Pancreas (tissue), 10 donors: ENCODE measurements at places on chromosomes 3 and 15.

DNA sequence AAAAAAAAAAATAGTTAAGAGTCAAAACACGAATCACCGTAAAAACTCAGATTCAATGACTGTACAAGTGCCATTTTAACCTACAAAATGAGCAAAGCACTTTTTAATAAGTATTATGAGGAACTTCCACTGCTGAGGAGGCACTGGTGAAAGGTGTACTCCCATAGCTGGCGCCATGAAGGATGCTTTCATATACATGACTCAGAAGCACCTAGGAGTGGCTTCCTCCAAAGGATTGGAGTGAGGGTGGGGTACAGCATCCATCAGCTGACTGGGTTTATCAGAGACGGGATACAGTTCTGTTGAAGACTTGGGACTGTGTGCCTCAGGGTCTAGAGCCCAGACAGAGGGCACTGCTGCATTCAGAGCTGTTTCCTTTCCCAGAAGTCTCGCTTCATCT is 60.9 kb upstream of the MEX3B start:
- H3K4me1 ChIP-seq, result no peaks in the 10 kb centered on the region
- no peak for DNase-seq
- H3K27ac ChIP-seq, result no peak overlapping the region

GRCh38 chr15:69315402-69316110 is 16.8 kb downstream of the PAQR5 start:
- no peak for DNase-seq
- H3K4me1 ChIP-seq, result no peaks in the 10 kb centered on the region
- H3K27me3 ChIP-seq, result no peaks in the 10 kb centered on the region
- H3K36me3 ChIP-seq, result no peaks in the 10 kb centered on the region
- peak overlapping the region; percentile 22 for H3K27ac ChIP-seq

DNA sequence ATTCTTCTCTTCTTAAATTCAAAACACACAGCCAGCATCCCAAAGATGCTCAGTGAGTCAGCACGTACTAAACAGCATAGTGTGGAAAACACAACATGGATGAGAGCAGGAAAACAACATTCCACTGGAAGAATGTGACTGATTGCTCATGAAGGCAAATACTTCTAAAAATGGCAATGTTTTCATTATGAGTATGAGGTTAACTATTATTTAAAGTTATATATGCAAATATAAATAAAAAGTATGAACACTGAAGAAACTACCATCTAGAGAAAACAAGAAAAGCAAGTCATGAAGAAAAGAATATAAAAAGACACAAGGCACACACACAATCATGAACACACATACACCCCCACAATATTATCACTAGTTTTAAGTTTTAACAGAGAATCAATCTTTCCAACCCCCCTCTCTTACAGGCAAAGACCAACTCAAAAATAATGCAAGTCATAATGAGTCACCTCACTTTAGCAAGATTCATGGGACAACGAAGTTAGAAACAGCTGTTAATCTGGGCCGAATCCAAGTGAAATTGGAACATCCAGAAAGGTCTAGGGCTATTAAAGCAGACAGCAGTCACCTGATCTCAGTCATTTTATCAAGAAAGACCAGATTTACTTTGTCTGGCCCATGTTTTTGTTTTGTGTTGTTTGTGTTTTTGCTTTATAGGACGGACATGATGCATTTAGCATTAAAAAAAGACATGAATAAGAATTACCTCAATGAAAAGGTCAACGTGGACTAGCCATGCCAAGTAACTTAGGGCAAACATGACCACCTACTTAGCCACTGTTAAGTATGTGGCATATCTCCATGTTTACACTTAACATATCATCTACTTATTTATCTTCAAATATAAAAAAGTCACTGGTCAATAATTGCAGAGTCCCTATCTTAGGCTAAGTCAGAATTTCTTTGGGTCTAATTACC is 18.1 kb downstream of the GBE1 start:
- H3K4me1 ChIP-seq, result peaks cover 9% of the 10 kb centered on the region
- H3K27me3 ChIP-seq, result no peaks in the 10 kb centered on the region
- H3K36me3 ChIP-seq, result no peaks in the 10 kb centered on the region
- no peak for DNase-seq

DNA sequence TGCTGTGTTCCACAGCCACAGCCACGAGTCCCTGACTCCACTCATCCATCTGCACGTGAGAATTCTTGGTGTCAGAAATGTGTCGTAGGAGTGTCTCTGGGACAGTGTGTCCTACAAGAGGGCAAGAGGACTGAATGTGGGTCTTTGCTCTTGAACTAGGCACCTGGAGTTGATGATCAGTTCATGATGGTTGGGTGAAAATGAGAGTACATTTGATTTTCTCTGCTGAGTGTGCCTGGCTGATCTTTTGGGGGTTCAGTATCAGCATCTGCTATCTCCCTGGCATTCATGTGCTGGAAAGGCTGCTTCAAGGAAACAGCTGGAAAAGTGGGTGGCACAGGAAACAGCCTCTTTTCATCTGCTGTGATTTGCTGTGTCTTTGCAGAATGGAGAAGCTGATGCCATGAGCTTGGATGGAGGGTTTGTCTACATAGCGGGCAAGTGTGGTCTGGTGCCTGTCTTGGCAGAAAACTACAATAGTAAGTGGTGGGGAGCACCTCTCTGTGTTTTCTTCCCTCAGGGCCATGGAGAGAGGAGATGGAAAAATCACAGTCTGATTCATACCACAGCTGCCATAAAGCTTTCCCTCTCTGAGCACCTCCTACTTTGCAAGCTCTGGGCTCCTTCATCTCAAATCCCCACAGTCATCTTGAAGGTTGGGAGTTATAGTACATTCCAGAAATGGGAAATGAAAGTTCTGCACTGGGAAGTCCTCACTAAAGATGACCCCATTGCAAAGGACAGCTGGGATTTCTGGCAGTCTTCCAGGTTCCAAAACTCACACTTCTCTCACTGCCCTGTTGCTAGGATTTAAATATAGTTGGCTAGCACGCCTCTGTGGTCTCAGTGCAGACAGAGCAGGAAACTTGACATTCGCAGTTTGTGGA is 17.8 kb downstream of the TF start:
- H3K36me3 ChIP-seq, result no peaks in the 10 kb centered on the region
- DNase-seq, result no peak
- H3K4me1 ChIP-seq, result no peaks in the 10 kb centered on the region
- H3K4me3 ChIP-seq, result no peak overlapping the region
- H3K27me3 ChIP-seq, result no peaks in the 10 kb centered on the region
